Body of pancreas (tissue), 4 donors: ENCODE measurements at places on chromosomes 3 and 15.
A peak's percentile ranks its signal among the peaks of the same experiment; 100 is the strongest.

- peaks cover 2% of the 10 kb centered on the region for H3K36me3 ChIP-seq
- peak overlapping the region; percentile 74 for H3K4me3 ChIP-seq
- H3K27me3 ChIP-seq = no peaks in the 10 kb centered on the region
- H3K4me1 ChIP-seq = peaks cover 26% of the 10 kb centered on the region
- peak; percentile 72 for DNase-seq
Observed at GRCh38 chr3:15206662-15207576, 873 bp downstream of the CAPN7 start.

- no peak for DNase-seq
- H3K4me1 ChIP-seq = peaks cover 37% of the 10 kb centered on the region
- no peaks in the 10 kb centered on the region for H3K36me3 ChIP-seq
- no peak overlapping the region for H3K27ac ChIP-seq
- no peaks in the 10 kb centered on the region for H3K27me3 ChIP-seq
Observed at GRCh38 chr3:184602372-184603150, 41.0 kb downstream of the EPHB3 start.

DNA sequence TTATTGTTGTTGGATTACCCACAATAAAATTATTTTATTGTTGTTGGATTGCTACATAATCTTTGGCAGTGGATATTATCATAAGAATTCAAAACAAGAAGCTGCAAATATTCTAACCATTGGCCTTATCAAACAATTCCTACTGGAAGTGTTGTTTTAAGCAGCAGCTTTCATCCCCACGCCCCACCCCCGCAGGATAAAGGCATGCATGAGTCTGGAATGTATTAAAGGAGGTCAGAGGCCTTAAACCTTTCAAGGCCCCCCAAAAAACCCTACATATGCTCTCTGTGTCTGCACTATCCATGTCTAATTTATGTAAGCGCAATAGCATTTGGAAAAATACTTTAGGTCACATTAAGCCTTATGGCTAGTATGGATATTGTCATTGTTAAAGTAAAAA lies 23.1 kb downstream of the P3H2 start:
- no peaks in the 10 kb centered on the region for H3K36me3 ChIP-seq
- no peak for DNase-seq
- no peaks in the 10 kb centered on the region for H3K27me3 ChIP-seq
- H3K4me3 ChIP-seq = no peak overlapping the region

- no peak overlapping the region for H3K4me3 ChIP-seq
- no peak overlapping the region for H3K27ac ChIP-seq
- no peak for DNase-seq
- H3K4me1 ChIP-seq = peaks cover 10% of the 10 kb centered on the region
- no peaks in the 10 kb centered on the region for H3K27me3 ChIP-seq
- no peaks in the 10 kb centered on the region for H3K36me3 ChIP-seq
Observed at GRCh38 chr3:13462125-13462629, 17.9 kb upstream of the HDAC11 start.
